ENCODE measurements at places on chromosomes 2 and 18.
A peak's percentile ranks its signal among the peaks of the same experiment; 100 is the strongest.

DNA sequence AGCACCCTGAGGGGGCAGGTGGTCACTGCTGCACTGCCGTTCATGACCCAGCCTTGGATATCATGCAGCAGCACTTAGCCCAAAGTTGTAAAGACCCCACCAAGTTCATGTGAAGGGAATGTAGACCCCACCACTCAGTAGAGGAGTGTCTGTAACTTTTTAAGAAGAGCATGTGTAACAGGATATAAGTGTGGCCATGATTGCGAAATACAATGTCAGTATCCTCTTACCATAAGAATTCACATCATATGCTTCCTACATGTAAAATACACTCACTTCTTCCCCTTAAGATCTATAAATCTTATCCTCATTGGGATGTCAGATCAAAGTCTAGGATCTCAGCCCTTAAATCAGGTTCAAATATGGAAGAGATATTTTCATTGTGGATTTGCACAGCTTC lies 276.9 kb downstream of the PTPRM start:
- no peak for DNase-seq

- no peak for DNase-seq
Observed at GRCh38 chr2:239625971-239626734, 225.3 kb upstream of the HDAC4 start.

DNA sequence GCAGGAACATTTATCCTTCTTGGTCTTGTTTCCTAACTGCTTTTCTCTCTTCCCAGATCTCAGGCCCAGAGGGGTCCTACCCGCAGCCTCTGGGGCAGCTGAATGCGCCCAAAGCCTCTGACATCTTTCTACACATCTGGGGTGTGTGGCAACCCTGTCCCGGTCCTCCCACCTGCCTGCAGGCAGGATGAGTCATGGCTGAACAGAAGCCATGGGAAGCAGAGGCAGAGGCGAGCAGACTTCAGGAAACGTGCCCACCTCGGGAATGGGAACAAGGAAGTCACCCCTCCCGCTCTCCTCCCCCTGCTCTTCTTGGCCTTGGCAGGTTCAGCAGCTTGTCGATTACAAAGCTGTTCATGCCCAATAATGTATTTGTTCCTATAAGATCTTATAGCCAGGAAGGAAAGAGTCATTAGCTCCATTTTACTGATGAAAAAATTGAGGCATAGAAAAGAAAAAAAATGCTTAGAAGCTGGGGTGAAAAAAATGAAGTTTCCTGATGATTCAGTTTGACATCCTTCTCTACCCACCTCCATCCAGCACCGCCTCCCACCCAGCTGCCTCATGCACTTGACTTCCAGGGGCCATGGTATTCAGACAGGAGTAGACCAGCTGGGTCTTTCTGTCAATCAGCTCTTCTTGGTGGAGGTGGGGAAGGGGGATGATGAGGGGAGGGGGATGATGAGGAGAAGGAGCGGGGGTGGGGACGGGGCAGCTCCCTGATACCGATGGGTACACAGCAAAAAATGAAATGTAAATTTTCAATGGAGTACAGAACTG lies 10.4 kb upstream of the KCNF1 start:
- no peak for DNase-seq

DNA sequence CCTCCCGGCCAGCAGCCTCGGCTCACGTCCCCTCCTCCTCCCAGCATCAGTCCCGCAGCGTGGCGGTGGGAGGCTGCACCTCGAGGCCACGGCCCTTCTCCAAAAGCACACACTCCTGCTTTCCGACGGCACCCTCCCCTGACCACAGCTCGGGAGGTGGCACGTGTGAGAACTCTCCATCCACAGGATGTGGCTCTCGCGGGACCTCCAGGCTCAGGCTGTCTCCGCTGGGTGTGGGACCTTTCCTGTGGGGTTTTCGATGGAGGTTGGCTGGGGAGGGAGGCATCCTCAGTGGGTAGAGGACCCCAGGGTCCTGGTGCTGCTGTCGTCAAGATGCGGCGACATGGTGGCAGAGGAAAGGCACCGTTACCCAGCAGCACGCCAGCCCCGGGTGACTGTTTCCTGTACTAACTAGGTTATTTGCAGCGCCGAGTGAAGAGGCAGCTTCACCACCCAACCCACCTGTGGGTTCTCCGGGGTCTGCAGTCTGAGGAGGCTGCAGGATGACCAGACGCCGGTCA lies 42.8 kb upstream of the KCNG2 start:
- DNase-seq = no peak

- no peak for DNase-seq
Observed at GRCh38 chr2:207477896-207478295, 51.9 kb upstream of the CREB1 start.

DNA sequence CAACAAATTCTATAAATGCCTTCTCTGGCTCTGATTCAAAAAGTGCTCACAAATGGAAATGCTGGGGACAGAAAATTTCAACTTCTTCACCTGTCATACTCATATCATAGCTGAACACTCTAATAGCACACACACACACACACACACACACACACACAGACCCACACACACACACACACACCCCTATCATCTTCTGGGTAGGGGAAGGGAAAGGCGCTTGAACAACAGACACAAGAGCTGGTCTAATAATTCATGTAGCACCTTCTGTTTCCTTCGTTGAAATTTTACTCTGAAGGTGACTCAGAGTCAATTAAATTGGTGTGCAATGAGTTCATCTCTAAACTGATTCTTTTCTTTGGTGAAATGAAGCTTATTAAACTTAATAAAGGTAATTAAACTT lies 32.9 kb downstream of the CD28 start:
- no peak for DNase-seq

GRCh38 chr2:153487448-153487847 lies 8.9 kb upstream of the RPRM start:
- DNase-seq = no peak

DNA sequence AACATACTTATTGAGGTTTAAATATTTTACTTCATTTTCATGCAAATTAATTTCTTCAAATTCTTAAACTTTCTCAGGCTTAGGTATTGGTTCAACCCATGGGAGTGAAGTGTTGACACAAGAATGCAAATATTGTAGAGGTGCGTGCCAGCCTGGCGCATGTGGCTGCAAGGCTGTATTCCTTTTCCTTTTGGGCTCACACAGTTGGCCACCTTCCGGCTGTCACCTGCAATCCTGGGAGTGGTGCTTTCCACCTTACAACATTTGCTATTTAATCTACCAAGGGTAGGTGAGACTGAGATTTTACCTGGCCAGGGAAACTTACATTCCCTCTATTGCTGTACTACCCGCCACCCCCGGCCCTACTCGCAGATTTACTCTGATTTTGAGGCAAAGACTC lies 141.1 kb downstream of the DCC start:
- no peak for DNase-seq

DNA sequence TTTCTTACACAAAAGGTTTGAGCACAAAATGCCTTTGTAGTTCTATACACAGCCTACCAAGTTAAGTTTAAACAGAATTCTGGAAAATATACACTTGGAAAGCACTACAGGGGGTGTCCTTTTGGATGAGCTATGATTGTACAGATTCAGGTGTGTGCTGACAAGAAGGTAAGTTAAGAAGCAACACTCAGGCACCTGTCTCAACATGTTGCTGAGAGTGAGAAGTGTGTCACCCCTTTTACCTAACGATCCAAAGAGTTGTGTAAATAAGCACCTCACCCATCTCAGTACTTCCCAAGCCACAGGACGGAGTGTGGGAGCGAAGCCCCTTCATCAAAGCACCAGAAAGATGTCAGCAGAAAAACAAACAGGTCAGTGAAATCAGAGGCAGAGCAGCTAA lies 109.5 kb upstream of the DAPL1 start:
- no peak for DNase-seq

DNA sequence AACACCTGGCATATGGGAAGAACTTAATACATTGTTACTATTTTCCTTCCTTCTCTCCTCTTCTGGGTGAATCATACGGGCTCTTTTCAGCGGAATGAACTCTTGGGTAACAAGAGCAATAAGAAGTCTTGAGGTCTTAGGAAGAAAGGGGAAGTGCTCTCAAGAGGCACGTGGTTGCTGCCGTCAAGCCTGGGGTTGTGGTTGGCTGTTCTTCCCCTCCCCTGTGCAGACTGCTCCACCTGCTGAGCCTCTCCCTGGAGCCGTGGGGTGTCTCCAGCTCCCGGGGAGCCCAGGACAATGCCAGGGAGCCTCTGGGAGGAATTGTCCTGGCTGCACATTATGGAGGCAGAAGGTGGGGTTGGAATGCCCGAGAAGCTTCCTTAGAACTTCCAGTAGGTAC lies 19.4 kb downstream of the TOGARAM2 start:
- peak; percentile 97 for DNase-seq

Measured in AML-193 (cell line).